NCI-H1417 (cell line): ENCODE measurements at places on chromosomes 11 and 22.

- DNase-seq: no peak
These were observed at the start of gene SSTR3 for GRCh38 chr22:37212174-37212906. SSTR3 (minus strand) TSS chr22:37212477; CDS start chr22:37207803, 4,674 bp downstream.

DNA sequence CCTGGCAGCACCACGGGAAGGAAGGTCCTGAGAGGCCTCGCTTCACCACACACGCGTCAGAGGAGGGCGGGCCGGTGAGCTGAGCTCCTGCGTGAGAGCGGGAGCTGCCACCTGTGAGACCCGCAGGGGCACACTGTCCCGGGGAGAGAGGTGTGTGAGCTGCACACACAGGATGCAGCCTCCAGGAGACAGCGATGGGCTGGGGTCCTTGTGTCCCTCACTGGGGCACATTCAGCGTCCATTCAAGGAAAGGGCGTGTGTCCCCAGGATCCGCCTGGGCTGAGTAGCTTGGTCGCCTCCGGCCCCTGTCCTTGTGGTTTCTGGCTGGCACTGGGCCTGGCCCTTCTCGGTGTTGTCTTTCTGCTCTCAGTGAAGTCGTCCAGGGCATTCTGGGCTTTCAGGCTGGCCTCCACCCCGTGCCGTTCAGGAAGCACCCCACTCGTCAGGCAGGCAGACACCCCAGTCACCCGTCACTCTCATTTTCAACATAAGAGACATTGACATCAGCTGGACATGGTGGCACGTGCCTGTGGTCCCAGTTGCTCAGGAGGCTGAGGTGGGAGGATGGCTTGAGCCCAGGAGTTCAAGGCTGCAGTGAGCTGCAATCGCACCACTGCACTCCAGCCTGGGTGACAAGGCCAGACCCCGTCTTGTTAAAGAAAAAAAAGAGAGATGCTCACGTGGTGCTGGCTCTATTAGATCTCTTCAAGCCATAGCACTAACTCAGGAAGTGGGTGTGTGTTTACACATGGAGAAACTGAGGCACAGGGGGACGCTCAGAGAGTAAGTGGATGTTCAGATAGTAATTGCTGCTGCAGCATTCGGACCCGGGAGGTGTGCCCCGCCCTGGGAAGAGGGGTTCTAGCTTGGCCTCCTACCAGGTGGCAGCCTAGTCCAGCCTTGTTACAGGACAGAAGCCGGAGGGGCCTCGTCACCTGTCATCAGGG lies 1081.6 kb downstream of the BRD1 start:
- DNase-seq: no peak

- DNase-seq: no peak
These were observed 10.9 kb downstream of the JRKL start for GRCh38 chr11:96400697-96401096.

GRCh38 chr11:118641397-118642019 lies 34.1 kb downstream of the PHLDB1 start:
- DNase-seq: peak; percentile 90

DNA sequence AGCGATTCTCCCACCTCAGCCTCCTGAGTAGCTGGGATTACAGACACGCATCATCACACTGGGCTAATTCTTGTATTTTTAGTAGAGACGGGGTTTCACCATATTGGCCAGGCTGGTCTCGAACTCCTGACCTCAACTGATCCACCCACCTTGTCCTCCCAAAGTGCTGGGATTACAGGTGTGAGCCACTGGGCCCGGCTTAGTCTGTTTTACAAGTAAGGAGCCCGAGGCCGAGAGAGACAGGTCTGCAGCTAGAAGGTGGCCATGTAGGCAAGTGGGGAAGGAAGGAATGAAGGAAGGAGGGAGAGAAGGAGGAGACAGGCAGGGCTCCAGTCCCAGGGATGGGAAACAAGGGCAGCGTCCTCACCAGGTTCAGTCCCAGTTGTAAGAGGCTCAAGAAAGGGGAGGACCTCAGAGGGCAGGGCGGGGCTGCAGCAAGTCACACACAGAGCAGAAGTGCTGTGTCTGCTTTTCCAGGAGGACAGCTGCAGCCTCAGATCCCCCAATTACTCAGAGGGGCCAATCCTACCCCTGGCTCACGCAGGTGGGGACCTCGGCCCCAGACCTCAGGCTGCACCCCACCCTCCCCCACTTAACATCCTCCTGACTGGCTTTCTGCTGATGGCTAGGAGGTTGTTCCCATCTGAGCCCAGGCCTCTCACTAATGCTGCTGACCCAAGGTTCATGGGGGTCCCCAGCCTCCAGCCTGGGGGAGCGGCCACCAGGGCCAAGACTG lies 53.8 kb upstream of the PRR5 start:
- no peak for DNase-seq

- DNase-seq: no peak
These were observed 60.2 kb downstream of the EHF start for GRCh38 chr11:34680918-34681586.

DNA sequence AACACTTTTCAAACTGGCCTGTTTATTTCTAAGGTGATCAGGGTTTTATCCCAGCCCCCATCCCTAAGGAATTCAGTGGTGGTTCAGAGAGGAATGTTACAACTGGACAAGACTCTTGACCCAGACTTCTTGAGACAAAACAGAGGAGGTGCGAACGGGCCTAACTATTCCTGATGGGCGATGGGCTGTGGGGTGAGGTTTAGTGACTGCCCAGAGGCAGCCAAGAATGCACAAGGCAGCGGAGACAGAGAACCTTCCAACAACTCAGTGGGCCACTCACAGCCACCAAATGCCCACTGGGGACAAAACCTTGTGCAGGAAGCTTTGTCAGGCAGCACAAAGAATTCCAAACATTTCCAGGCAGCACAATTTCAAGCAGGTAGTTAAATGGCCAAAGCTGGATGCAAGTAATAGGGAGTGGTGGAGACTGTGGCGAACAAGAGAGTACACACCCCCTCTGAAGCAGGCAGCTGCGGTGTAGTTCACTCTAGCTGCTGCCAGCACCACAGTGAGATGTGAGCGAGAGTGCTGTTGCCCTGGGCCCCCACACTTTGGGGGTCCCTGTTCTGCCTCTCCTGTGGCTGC lies 29.2 kb downstream of the SCUBE1 start:
- DNase-seq: no peak

DNA sequence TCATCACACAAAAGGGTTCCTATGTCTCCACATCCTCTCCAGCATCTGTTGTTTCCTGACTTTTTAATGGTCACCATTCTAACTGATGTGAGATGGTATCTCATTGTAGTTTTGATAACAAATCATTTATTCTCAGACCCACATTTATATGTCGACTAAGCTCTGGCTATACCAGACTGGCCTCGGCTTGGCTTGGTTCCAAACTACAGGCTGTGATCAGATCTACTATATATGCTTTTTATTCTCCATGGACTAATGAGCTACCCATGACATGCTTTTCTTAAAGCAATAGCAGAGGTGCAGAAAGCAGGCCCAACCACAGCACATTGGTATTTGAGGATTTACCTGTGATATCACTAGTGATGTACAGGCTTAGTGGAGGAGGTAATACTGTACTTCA lies 139.8 kb upstream of the PGR start:
- DNase-seq: no peak

DNA sequence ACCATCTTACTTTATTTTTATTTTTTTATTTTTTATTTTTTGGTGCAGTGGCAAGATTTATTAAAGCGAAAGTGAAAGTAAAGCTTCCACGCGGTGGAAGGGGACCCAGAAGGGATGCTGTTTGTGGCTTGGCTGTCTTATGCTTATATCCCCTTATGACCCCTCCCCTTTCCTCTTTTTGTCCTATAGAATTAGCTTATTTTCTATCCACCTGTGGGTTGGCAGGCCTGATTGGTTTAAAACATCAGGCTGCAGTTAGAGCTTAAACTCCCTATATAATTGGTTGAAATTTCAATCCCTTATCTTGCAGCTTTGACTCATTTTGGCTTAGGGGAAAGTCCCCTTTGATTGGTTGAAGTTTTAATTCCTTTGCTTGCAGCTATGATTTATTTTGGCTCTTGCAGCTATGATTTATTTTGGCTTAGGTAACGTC lies 50.5 kb downstream of the NNMT start:
- no peak for DNase-seq

- no peak for DNase-seq
These were observed 16.1 kb downstream of the TRIM22 start for GRCh38 chr11:5705688-5706087.

- no peak for DNase-seq
These were observed 104.1 kb upstream of the MTNR1B start for GRCh38 chr11:92865352-92865751.

GRCh38 chr11:124878759-124879492 lies 13.7 kb downstream of the ROBO3 start:
- no peak for DNase-seq

GRCh38 chr11:130001461-130002351 lies 929 bp downstream of the PRDM10 start:
- DNase-seq: peak; percentile 78

GRCh38 chr11:44808053-44808753 lies 81.4 kb downstream of the TSPAN18 start:
- no peak for DNase-seq

- DNase-seq: no peak
These were observed 3.2 kb downstream of the CHKA start for GRCh38 chr11:68117853-68118470.

GRCh38 chr22:26837784-26838470 lies 180.5 kb downstream of the MIAT start:
- peak; percentile 19 for DNase-seq

DNA sequence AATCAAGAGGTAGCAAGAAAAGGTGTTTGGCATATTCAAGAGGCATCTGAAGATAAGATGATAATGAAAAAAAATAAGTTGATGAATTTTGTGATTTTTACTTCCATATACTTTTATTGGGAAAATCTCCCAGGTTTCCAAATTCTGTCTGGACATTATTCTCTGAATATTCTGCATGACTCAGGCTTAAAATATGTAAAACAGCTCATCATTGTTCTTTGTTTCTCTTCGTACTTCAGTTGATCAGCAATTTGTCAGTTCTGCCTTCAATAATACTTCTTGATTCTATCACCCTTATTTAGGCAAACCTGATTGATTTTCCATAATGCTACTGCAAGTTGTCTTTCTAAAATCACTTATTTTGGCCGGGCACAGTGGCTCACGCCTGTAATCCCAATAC lies 30.2 kb downstream of the GTF2H1 start:
- DNase-seq: no peak

DNA sequence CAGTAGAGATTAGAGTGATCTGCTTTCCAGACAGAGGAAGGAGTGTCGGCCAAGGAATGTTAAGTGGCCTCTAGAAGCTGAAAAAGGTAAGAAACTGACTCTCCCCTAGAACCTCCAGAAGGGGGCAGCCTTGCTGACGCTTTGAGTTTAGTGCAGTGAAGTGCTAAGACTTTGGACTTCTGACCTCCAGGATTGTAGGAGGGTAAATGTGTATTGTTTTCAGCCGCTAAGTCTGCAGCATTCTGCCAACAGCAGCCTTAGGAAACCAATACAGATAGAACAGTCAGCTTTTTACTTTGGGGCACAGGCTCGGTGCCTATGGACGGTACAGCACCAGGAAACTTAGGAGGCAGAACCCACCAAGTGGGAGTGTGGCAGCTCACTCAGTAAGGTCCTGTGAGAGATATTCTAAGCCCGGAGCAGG lies 3.6 kb upstream of the TBC1D22A start:
- DNase-seq: peak; percentile 2

GRCh38 chr11:55357560-55358184 lies 10.1 kb upstream of the OR4A15 start:
- DNase-seq: no peak

- peak; percentile 20 for DNase-seq
These were observed 85.5 kb upstream of the WNT11 start for GRCh38 chr11:76291576-76292526.

DNA sequence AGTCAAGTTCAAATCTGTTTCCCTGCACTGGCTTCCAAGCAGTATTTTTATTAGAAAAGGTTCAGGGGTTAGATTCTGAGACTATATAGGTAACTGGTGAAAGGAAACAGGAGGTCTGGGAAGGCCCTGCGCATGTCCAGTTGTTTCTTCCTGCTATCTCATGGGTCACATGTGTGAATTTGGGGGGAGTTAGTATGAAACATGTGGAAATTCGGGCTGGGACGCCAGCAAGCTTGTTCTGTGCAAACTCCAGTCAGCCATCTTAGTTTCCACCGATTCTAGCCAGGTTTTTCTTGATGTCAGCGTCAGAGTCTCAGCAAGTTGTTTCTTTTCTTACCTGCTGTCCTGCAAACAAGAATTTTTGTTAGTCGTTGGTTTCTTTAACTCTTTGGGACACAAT lies 46.8 kb downstream of the NNMT start:
- no peak for DNase-seq

- DNase-seq: no peak
These were observed 29.2 kb upstream of the TSKU start for GRCh38 chr11:76753950-76754349.

DNA sequence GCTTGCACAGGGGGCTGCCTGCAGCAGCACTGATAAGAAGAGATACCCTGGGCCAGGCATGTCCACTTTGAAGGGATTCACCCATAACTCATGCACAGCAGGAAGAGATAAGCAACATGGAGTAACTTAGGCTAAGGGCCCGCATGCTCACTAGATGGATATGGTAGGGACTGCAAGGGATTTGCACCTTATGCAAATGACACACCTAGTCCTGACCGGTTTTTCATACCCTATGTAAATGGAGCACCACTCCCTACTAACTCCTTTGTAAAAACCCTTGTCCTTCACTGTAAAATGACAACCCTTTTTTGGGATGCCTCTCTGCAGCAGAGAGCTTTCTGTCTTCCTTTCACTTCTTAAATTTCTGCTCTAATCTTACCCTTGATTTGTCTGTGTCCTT lies 658.9 kb upstream of the CCDC179 start:
- DNase-seq: no peak

- no peak for DNase-seq
These were observed 182.0 kb downstream of the CWF19L2 start for GRCh38 chr11:107275632-107276031.

DNA sequence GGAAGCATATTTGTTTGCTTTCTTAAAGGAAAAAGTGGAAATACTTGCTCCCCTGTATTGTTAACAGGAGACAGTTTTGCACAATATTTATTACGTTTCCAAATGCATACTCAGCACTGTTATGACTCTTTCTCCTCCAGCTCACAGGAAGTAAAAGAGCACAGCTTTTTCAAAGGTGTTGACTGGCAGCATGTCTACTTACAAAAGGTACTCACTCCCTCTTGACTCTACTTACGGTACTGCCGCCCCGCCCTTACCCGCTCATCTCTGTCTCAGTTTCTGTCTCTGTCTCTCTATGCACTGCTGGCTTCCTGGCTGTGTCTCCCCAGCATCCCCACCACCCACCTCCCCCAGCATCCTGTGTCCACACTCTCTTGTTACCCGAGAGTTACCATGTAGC lies 32.2 kb upstream of the MYO18B start:
- DNase-seq: no peak

DNA sequence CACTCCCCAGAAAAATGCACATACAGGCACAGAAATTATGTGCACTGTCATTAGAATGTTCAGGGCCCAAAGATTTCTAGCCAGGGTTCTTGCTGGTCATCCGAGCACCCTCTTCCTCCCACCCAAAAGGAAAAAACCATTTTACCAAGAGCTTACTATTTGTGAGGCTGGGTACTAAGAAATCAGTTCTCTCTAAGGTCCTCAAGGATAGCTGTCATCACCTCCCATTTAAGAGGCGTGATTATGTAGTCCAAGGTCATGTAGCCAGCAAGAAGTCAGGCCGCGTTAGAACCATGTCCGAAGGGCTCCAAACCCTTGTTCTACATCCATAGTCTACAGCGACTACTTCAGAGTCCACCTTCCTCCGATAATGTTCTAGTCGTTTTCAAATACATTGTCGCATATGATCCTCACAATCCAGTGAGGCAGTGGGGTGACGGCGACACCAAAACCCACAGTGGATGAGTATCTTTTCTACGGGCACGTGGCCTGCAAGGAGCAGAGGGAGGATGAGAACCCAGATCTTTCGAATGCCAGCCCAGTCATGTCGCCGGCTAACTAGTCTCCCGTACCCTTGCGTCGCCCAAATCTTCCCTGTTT lies 634 bp downstream of the TIMM8B start:
- DNase-seq: no peak
